Left renal pelvis (tissue), 4 donors: ENCODE measurements at places on chromosomes 12 and 14.
A peak's percentile ranks its signal among the peaks of the same experiment; 100 is the strongest.

DNA sequence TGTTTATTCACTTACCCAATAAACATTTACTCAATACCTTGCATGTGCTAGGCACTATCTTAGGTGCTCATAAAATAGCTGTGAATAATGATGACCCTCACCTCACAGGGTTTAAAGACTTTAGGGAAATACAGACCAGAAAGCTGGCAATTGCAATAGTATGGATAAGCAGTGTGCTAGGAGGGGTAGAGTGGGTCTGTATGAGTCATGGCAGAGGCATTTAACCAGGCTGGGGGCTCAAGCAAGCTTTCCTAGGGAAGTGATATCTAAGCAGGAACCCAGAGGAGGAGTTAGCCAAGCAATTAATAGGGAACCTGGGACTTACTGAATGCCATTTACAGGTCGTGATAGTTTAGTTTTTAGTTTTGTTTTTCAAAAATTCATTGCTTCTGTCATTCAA is 123.9 kb upstream of the CCDC198 start:
- DNase-seq, result no peak

DNA sequence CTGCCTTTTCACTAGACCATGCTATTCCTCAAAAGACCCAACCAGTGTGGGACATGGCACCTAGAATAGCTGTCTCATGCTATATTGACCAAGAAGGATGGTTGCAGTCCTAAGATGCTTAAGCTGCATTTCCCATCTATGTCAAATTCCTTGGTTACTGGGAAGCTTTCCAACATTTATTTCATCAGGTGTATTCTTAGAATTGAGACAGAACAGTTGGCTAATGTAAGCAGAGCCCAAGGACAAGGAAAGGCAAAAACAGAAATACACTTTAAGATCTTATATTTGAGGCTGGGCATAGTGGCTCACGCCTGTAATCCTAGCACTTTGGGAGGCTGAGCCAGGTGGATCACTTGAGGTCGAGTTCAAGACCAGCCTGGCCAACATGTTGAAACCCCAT is 24.7 kb downstream of the ARG2 start:
- DNase-seq, result no peak

DNA sequence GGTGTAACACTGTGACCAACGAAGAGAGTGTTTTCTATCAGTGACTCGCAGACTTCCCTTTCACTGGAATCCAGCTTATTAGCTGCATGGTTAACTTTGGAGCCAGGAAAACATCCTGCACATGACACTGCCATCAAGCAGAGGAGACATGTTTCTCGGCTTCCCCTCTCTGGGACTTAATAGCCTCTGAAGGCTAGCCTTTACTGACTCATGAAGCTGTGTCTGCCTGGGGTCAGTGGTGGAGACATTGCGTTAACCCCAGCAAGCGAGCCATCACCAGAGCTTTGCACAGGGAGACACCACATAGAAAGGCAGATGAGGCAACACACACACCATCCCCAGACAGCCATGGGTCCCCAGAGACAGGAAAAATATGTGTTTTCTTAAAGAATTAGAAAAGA is 126.9 kb upstream of the PRICKLE1 start:
- DNase-seq, result no peak

GRCh38 chr14:23364164-23365035 is 572 bp downstream of the EFS start:
- DNase-seq, result no peak

DNA sequence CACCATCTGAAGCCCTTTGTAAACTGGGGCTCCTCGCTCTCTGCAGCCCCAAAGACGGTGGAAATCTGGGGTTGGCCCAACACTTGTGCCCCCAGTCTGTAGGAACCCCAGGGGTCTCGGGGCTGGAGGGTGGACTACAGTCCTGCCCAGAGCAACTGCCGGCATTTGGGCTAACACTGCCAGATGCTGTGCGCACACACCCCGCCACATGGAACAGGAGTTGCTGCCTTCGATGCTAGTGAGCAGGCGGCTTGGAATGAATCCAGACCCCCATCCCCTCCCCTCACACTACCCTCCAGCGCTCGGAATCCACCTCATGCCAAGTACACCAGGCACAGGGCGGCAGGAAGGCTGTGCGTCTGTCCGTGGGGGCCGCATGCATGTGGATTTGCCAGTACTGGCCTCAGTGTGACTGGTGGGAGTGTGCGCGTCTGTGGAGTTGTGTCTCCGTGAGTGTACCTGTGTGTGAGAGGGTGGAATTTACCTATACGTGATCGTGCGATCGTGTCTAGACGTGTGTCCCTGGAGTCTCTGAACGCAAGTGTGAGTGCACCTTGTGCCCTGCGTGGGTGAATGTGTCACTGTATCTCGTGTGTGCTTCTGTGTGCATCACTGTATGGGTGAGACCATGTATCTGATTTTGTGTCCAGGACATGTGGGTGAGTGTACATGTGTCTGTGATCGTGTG is 5.1 kb downstream of the LHX5 start:
- DNase-seq, result no peak

DNA sequence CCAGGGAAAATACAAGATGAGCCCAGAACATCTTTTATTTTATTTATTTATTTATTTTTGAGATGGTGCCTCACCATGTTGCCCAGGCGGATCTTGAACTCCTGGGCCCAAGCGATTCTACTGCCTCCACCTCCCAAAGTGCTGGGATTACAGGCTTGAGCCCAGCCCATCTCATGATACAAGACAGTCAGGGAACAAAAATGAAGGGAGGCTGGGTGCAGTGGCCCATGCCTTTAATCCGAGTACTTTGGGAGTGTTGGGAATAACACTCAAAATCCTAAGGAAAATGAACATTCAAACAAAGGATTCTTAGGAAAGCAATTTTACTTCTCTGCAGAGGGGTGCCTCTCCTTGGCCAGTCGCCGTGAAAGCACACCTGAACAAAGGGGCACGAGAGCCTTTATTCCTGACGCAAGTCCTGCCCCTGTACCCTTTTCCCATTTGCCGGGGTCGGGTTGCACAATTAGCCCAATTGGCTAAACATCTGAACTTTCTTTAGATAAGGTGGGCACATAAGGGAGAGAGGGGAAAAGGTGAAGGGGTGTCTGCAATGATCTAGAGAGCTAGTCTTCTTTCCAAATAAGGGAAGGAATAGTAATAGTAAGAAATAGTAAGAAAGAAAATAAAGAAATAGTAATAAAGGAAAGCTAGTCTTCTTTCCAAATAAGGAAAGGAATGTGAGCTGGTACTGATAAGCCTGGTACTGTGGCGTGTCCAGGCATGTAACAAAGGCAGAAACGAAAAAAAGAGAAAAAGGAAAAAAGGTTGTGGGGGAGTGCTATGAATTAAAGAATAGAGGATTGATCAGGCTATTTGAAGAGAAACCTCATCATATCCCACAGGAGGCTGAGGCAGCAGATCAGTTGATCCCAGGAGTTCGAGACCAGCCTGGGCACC is 13.4 kb downstream of the NCAPD2 start:
- no peak for DNase-seq

DNA sequence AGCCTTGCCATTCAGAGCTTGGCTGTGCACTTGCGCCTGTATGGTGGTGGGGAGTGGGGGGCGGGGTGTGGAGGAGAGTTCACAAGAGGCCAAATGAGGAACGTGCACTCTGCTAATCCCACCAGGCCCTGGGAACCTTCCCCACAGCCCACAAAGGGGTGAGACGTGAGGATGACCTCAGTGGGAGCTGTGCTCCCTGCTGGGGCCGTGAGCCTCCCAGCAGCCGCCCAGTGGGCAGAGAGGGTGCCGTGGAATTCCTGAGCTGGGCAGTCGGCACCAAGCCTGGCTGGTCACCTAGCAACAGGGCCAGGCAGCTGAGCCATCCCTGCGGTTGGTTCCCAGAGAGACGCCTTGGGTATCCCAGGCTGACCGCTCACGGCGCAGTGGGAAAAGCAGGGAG is 53.7 kb downstream of the CCNK start:
- no peak for DNase-seq

DNA sequence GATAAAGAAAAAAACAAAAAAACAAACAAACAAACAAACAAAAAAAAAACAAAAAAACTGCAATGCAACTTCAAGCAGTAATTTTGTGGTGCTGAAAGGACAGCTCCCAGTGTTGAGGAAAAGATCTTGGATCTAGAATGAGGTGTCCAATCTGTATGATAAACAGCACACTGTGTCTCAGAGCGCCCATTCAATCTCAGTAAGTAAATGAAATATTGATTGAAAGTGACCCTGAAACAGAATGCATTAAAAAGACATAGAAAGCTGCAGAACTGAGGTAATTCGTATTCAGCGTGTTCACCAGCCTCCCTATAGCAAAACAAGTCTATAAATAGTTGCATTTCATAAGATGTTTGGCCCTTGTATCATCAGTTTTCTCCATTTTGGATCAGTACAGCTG is 153.0 kb downstream of the NOVA1 start:
- peak; percentile 22 for DNase-seq

DNA sequence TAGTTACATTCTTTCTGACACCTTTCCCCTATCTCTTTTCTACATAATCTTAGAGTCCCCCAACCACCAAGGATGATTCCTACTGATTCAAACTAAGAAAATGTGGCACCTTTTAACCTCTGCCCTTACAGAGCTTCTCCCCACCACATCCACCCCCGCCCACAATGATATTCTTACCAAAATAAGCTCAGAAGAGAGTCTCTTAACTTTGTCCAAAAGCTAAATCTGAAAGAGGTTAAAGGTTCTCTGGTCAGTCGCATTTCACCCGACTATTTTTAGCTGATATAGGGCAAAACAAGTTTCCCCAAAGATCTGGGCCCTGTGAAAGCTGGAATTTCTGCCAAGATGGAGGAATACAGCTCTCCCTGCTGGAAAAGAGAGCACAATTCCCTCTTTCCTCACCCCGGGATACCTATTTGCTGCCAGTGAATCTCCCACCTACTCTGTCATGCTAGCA is 128.6 kb downstream of the ZFP36L1 start:
- no peak for DNase-seq

- DNase-seq, result no peak
These were observed 67.2 kb downstream of the TBC1D30 start for GRCh38 chr12:64891629-64892028.

GRCh38 chr12:113244047-113244460 is 22.8 kb downstream of the TPCN1 start:
- no peak for DNase-seq

DNA sequence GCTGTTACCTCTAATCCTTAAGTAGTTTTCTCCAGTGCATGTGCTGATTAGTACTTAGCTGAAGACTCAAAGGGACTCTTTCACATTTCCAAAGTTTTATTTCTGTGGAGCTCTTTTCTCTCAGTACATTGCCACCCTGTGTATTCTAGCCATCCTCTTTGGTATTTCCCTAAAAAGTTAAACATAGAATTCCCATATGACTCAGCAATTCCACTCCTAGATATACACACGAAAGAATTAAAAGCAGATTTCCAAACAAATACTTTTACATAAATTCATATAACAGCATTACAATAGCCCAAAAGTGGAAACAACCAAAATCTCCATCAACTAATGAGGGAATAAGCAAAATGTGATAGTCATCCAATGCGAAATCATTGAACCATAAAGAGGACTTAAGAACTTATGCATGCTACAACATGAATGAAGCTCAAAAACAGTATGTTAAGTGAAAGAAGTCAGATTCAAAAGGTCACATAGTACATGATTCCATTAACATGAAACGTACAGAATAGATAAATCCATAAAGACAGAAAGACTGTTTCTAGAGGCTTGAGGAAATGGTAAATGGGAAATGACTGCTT is 9.0 kb upstream of the NOVA1 start:
- no peak for DNase-seq

- DNase-seq, result no peak
These were observed 249.1 kb upstream of the FAR2 start for GRCh38 chr12:28899951-28900350.

GRCh38 chr12:69570545-69571399 is 14.5 kb upstream of the CCT2 start:
- DNase-seq, result peak; percentile 49

DNA sequence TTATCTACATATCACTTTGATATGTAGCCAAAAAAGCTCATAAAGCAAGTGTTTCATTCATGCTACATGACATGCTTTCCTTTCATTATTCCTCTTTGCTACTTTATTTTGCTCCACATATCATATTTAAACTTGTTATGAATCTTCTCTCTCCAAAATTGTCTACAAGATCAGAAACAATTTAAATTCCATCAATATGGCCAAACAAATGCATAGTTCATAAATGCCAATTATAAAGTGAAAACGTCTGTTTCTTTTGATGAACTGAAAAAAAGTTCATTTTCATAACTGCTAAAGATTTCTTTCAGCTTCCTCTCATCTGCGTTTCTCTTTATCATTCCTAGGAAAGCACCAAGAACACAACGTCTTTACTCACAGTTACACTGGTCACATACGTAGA is 22.8 kb downstream of the USP44 start:
- no peak for DNase-seq

GRCh38 chr12:21546716-21547115 is 20.6 kb downstream of the SPX start:
- DNase-seq, result no peak

DNA sequence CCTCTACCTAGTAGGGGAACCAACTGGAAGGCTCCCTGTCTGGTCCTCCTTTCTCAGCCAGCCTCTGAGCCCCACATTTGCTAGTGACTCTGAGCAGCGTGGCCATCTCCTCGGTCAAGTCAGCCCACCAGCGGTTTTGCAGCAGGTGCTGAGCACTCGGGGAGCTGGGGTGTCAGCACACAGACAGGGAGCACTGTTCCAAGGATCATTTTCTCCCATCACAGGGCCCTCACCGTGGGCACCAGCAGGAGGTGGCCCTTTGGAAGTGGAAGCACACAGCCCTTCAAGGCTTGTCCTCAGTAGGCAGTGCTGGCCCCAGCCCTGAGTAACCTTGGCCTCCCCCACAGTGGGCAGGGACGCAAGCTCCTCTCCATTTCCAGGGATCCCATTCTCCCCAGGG is 24.1 kb upstream of the EML1 start:
- no peak for DNase-seq

- no peak for DNase-seq
These were observed 61.7 kb downstream of the DGLUCY start for GRCh38 chr14:91175291-91176201.

DNA sequence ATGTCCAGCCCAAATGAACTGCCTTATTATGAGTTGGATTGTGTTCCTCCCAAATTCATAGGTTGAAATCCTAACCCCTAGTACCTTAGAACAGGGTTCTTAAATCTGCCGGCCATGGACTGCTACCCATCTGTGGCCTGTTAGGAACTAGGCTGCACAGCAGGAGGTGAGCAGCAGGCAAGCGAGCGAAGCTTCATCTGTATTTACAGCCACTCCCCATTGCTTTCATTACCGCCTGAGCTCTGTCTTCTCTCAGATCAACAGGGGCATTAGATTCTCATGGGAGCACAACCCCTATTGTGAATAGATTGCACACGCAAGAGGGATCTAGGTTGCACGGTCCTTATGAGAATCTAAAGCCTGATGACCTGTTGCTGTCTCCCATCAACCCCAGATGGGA is 9.8 kb upstream of the EML5 start:
- DNase-seq, result no peak

DNA sequence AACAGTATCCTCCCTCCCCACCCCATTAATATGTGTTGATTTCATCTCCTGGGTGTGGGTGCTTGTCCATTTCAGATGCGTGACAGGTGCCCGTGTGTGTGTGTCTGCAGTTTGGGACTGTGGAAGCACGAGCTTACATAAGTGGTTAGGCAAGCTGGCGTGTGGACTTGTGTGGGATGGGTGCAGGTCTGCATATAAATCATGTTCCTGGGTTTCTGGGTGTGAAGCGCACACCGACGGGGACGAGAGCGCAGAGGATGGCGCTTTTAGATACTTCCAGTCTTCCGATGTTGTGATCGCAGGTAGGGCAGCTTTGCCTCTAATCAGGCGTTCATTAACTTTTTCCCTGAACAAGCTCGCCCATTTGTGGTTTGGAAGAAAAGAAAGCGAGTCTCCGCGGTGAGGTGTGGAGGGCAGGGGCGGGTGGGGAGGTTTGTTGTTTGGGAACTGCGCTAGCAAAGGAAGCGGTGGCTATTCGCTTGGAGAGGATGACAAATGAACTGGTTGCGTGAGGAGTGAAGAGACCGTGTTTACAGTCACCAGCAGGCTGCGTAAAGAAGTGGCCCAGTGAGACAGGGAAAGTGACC is 865 bp downstream of the RGS6 start:
- no peak for DNase-seq
